ENCODE measurements at places on chromosomes 2 and 18. TPM values are rescaled to one million over a fixed set of nuclear protein-coding genes. Genes with fewer than 3 reads are reported as not detected.

- H3K27ac ChIP-seq: peak overlapping the region; percentile 99
- peaks cover 10% of the 10 kb centered on the region for H3K36me3 ChIP-seq
- no peaks in the 10 kb centered on the region for H3K27me3 ChIP-seq
- peaks cover 80% of the 10 kb centered on the region for H3K4me1 ChIP-seq
- peak overlapping the region; percentile 64 for H3K4me3 ChIP-seq
- no peak for DNase-seq
Measured at GRCh38 chr2:174590928-174591648, 6.5 kb downstream of the WIPF1 start.

- H3K27ac ChIP-seq: no peak overlapping the region
- no peaks in the 10 kb centered on the region for H3K36me3 ChIP-seq
- no peak overlapping the region for H3K4me3 ChIP-seq
- H3K4me1 ChIP-seq: no peaks in the 10 kb centered on the region
- no peaks in the 10 kb centered on the region for H3K27me3 ChIP-seq
- DNase-seq: no peak
Measured at GRCh38 chr2:42935692-42936671, 143.6 kb upstream of the HAAO start.

COL4A4 gene
- 1.7 TPM for polyA plus RNA-seq

RAB6C gene
- polyA plus RNA-seq: not detected

DNA sequence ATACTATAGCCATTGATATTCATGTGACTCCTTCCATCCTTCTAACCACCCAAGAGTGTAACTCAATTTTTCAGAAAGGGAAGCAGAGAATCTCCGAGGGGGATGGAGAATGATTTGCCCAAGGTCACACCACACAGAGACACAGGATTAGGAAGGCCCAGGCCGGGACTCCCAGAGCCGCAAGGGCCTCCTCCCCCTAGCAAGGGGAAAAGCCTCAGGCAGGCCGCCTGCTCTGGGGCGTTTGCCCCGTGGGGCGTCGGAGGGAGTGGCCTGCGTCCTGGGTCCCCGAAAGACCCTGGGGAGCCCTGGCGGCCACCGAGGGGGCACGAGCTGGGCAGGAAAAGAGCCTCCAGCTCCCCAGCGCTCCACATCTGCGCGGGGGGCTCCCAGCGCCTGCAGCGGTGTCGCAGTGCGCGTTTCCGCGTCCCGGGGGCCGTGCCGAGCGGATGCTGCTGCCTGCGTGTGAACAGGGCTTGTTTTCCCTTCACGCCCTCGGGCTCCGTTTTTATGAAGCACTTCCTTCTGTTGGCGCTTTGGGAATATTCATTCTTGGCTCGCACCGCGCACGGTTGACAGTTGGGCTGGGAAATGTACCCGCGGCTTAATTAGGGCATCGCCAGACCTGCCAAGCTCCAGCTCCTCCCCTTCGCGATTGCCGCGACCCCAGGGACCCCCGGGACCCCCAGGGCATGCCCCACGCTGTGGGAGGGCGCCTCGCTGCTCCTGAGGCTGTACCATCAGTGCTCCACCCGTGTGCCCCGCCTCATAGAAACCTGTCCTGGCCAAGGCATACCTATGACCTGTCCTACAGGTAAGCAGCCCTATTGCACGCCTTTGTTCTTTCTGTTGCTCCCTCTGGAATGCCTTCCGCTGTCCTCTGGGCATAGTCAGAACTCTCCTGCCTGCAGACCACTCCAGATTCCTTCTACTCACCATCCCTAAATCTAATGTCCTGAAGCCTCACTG, 158.9 kb upstream of the GLI2 start:
- H3K4me1 ChIP-seq: peaks cover 7% of the 10 kb centered on the region
- no peak overlapping the region for H3K27ac ChIP-seq
- no peaks in the 10 kb centered on the region for H3K36me3 ChIP-seq

GRCh38 chr2:233444501-233444900, 90.2 kb downstream of the DGKD start:
- peak overlapping the region; percentile 69 for H3K27ac ChIP-seq
- H3K4me3 ChIP-seq: peak overlapping the region; percentile 9
- DNase-seq: no peak
- H3K4me1 ChIP-seq: peaks cover 65% of the 10 kb centered on the region
- no peaks in the 10 kb centered on the region for H3K27me3 ChIP-seq

DNA sequence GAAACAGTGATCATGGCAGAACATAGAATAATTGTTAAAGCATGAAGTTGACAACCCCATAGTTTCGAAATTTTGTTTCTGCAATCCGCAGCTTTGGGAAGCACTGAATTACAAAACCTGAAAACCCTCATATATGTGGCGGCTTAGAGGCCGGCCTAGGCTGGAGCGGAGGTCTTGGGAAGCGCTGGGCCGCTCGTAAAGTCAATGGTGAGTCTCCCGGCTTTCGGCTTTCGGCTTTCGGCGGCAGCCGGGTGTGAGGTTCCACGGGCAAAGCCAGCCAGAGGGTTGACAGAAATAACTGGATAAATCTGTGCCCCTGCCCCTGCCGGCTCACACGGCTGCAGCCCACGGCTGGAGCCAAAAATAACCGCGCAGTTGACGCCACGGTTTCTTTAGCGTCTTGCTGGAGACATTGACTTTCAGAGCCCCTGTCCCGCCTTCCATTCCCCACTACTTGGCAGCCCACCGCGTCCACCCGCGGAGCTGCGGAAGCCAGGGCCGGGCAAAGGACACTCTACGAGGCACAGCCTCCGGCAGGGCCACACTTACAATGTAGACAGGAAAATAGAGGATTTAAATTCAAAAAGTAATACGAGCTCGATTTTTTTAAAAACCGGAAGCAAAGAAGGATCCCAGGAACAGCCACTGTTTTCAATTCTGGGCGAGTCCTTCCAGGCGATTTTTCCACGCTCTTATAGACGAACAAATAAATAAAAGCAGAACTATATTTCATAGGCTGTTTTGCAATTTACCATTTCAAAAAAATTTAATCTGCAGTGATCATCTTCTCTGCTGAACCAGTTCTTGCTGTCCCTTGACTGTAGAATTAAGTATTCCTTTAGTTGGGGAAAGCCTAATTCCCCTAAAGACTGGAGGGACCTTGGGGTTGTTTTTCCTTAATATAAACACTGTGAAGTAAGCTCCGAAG, 28.3 kb upstream of the ATP6V1B1 start:
- peaks cover 9% of the 10 kb centered on the region for H3K4me1 ChIP-seq
- no peak for DNase-seq
- H3K27me3 ChIP-seq: peaks cover 70% of the 10 kb centered on the region

DNA sequence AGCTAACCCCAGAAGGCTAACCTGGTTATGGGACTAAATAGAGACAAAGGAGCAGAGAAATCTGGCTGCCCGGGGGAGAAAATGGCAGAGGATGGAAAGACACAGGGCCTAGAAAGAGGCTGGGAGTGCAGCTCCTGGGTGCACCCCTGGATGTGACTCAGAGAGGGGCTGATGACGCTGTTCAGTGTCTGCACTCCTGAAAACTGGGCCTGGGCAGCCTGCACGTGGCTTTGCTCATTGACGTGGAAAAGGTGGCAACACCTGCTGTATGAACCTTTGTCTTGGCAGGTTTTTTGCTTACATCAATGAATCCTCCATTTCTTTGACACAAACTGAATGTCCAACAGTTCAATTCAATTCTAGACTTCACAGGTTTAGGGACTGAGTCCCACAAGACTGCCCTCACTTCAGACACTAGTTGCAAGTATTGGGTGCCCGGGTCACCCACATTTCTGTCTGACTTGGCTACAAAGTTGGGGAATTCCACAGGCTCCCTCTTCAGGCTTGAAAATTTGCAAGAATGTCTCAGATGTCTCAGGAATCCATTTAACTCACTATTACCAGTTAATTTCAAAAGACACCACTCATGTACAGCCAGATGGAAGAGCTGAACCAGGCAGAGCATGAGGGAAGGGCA, 47.3 kb upstream of the PUM2 start:
- H3K4me1 ChIP-seq: peaks cover 4% of the 10 kb centered on the region
- peaks cover 10% of the 10 kb centered on the region for H3K27me3 ChIP-seq
- DNase-seq: no peak

SLC11A1 gene
- polyA plus RNA-seq: 0.88 TPM

DNA sequence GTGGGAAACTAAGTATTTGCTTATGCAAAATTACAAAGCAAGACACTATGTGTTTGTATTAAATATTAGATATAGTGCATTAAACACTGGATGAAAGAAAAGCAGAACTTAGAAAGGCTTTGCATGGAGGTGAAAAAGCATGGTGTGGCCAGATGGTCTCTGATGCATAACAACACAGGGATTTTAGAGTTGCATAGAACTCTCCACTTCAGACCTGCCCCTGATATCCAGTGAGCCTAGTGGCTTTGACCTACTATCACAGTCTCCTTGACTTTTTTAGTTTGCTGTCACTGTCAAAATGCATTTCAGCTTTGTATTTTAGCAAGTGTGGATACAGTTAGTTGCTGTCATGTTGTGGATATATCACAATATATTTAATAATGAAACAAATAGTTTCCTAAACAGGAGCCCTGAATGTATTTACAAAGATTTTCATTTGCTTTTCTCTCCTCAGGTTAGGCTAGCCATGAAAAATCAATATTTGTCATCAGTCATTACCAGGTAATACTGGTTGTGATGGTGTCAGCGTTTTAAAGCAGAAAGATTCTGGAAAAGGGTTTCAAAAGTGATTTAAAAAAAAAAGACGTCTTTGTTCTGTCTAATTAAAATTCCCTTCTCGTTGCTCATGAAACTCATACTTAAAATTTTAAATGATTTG, 5.2 kb downstream of the CSRNP3 start:
- H3K4me1 ChIP-seq: no peaks in the 10 kb centered on the region
- DNase-seq: no peak
- H3K27me3 ChIP-seq: no peaks in the 10 kb centered on the region
- no peak overlapping the region for H3K4me3 ChIP-seq
- no peak overlapping the region for H3K27ac ChIP-seq

GRCh38 chr2:98245491-98245890, 100.8 kb upstream of the CNGA3 start:
- peaks cover 6% of the 10 kb centered on the region for H3K36me3 ChIP-seq
- no peak for DNase-seq
- H3K27me3 ChIP-seq: peaks cover 37% of the 10 kb centered on the region
- H3K4me1 ChIP-seq: no peaks in the 10 kb centered on the region

MAP3K19 gene
- polyA plus RNA-seq: not detected

ANKRD30B gene
- not detected for polyA plus RNA-seq

DNA sequence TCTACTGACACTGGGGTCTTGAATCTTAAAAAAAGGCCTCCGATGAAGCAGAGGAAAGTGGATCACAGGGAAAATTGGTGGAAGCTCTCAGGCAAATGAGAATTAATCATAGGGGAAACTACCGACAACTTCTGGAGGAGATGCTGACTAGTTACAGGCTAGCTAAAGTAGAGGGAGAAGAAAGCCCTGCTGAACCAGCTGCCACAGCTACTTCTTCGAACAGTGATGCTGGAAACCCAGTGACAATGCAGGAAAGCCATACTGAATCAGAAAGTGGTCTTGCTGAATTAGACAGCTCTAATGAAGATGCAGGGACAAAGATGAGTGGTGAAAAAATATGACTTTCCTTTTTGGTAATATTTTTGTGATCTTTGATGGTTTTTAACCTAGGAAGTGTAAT, 44.9 kb upstream of the SLC3A1 start:
- H3K4me3 ChIP-seq: no peak overlapping the region
- H3K36me3 ChIP-seq: no peaks in the 10 kb centered on the region
- no peak overlapping the region for H3K27ac ChIP-seq
- no peak for DNase-seq
- no peaks in the 10 kb centered on the region for H3K4me1 ChIP-seq

DNA sequence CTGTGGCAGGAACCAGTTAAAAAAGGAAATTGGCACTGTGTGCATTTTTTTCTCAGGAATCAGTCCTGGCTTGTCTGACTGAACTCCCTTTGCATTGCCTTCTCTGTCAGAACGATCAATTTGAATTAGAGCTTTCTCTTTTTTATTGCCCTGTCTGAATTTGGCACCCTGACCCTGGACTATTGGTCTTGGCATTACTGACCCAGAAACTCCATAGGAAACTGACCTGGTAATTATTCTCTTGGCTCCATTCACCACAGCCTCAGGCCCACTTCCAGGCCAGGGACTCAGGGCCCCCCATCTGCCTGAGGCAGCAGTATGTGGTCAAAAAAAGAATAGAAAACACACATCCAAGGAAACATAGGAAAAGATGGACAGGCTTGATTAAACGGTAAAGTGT, 32.0 kb upstream of the CCDC88A start:
- no peak for DNase-seq
- H3K4me3 ChIP-seq: no peak overlapping the region
- H3K27ac ChIP-seq: no peak overlapping the region

ELMOD3 gene
- 9.8 TPM for polyA plus RNA-seq

DNA sequence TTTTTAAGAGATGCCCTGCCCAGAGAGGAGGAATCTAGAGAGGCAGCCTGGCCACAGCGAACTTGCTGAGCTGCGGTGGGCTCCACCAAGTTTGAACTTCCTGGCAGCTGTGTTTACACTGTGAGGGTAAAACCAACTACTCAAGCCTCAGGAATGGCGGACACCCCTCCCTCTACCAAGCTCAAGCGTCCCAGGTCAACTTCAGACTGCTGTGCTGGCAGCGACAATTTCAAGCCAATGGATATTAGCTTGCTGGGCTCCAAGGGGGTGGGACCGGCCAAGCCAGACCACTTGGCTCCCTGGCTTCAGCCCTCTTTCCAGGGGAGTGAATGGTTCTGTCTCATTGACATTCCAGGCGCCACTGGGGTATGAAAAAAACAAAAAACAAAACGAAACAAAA, 289.4 kb downstream of the KCNS3 start:
- no peak overlapping the region for H3K4me3 ChIP-seq
- no peaks in the 10 kb centered on the region for H3K36me3 ChIP-seq
- H3K27me3 ChIP-seq: peaks cover 38% of the 10 kb centered on the region
- no peaks in the 10 kb centered on the region for H3K4me1 ChIP-seq

HOXD9 gene
- polyA plus RNA-seq: not detected

DNA sequence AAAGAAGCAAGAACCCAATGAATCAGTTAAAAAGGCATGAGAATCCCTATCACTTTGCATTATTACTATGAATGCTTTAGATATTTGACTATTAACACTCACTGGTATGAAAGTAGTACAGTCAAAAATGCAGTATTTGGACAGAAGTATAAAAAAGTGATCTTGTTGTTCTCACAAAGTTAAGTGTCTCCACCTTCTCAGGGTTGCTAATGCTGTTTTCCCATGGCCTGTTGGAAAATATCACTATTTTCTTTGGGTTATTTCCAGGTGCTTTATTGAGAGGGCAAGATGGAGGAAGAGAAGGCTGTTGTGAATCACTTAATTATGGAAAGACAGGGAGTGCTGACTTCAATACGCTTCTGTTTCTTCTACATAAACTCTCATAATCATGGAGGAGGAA, 13.6 kb upstream of the CREB1 start:
- H3K4me3 ChIP-seq: no peak overlapping the region
- no peak overlapping the region for H3K27ac ChIP-seq
- H3K27me3 ChIP-seq: no peaks in the 10 kb centered on the region
- no peaks in the 10 kb centered on the region for H3K4me1 ChIP-seq

- H3K36me3 ChIP-seq: peaks cover 5% of the 10 kb centered on the region
- peaks cover 14% of the 10 kb centered on the region for H3K4me1 ChIP-seq
- H3K4me3 ChIP-seq: no peak overlapping the region
- DNase-seq: no peak
- no peaks in the 10 kb centered on the region for H3K27me3 ChIP-seq
Measured at GRCh38 chr18:54169431-54170403, 54.8 kb downstream of the MBD2 start.

GRCh38 chr2:224449212-224450147, 47.6 kb upstream of the FAM124B start:
- H3K27ac ChIP-seq: no peak overlapping the region
- no peaks in the 10 kb centered on the region for H3K4me1 ChIP-seq

- peaks cover 22% of the 10 kb centered on the region for H3K4me1 ChIP-seq
- no peaks in the 10 kb centered on the region for H3K36me3 ChIP-seq
- DNase-seq: peak; percentile 6
- H3K27me3 ChIP-seq: no peaks in the 10 kb centered on the region
- H3K4me3 ChIP-seq: no peak overlapping the region
Measured at GRCh38 chr2:176931588-176932563, 280.7 kb upstream of the HNRNPA3 start.

GRCh38 chr2:3617198-3617890, 22.4 kb downstream of the COLEC11 start:
- H3K4me1 ChIP-seq: no peaks in the 10 kb centered on the region
- DNase-seq: no peak
- H3K4me3 ChIP-seq: no peak overlapping the region
- no peaks in the 10 kb centered on the region for H3K27me3 ChIP-seq

All from naive B cell (primary cell).